Spleen (tissue), 13 donors: ENCODE measurements at places on chromosomes 1 and 21.

- no peak for DNase-seq
Observed at GRCh38 chr1:21149430-21149854, 27.3 kb downstream of the EIF4G3 start.

DNA sequence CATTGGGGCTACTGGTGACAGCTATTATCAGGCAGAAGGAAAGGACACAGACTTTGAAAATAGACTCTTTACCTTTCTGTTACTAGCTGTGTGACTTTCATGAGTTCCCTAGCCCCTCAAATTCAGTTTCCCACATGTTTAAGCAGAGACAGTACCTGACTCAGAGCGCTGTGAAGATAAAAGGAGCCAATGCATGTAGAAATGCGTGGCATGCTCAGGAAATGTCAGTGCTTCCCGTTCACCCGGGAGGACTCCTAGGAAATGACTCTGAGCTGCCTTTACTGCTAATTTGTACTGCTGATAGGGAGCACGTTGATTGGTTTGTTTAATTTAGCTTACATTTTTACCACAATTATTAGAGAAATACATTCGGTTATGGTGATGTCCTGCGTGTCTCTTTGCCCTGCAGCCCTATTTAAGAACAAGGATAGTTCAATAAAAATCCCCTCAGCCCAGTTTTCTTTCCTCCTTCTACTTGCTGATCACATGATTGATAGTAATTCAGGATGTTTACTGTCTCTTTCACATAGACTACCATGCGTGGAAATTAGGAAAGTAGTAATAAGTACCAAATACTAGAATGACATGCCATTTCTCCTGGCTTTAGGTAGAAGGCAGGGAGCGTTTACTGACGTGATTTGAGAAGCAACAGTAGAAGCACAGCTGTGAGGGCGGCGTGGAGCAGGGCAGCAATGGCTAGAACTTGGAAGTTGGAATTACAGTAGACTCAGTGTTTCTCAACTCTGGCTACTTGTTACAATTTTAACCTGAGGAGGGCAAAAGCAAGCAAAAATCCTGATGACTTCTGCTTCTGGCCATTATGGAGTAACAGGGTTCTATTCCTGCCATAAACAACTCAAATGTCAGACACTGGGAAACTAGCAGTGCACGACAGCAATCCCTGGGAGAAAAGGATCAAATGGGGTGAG, 15.9 kb downstream of the PDIK1L start:
- DNase-seq = no peak

- DNase-seq = no peak
Observed at GRCh38 chr1:185775501-185775900, 41.3 kb downstream of the HMCN1 start.

GRCh38 chr1:46223472-46223943, 20.4 kb downstream of the LURAP1 start:
- peak; percentile 83 for DNase-seq

DNA sequence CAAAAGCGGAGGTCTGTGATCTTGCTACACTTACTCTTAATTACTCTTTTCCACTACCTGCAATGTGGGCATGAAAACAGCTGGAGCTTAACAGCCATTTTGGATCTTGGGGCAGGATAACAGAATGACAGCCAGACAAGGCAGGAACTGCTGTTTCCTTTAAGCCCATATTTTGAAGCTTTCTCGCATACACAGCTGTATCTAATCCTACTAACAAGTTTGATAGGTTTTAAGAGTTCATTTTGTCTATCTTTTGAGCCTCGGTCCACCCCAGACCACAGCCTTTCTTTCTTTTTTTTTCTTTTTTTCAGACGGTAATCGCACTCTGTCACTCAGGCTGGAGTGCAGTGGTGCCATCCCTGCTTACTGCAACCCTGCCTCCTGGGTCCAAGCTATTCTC, 42.4 kb upstream of the CRB1 start:
- no peak for DNase-seq
